ENCODE measurements at places on chromosomes 3 and 15.

DNA sequence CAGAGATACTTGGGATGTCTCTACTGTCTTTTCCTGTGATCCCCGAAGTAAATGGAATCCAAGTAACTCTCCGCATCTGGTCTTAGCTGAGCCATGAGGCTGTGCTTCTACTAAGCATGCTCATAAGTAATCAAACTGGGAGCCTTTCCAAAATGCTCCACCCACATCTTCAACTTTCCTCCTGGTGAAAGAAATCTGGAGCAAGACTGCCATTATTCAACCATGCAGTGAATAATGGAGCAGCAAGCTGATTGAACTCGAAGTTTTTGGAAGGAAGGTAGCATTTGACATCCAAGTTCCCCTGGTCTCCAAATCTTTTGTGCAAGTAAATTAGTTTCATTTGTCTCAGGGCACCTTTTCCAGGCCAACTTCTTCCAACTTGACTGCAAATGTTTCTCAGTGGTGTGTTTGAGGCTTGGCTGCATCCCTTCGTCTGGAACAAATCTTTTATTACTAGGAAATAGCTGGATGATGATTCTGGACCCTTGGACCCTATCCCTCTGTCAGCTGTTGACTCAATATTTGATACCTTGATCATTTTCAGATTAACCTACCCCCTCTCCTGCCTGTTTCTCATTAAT is 19.4 kb downstream of the GXYLT2 start:
- no peak for DNase-seq

GRCh38 chr15:75407083-75407482 is 38.7 kb upstream of the MAN2C1 start:
- DNase-seq, result no peak

DNA sequence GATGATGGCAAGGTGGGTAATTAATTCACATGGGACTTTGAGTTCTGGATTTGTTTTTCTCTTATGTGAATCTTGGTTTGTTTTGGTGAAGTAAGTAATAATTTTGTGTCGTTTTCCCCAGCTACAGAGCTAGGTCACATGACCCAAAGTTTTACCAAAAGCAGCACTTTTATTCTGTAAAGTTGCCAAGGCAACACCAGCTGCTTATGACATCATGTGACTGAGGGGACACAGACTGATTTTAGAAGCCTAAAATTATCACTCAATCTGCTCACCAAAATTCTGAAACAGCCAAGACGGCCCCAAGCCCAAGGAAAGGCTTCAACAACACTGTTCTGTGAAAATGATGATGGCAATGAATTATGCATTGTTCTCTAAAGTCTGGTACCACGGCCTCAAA is 63.9 kb downstream of the MEX3B start:
- DNase-seq, result no peak

DNA sequence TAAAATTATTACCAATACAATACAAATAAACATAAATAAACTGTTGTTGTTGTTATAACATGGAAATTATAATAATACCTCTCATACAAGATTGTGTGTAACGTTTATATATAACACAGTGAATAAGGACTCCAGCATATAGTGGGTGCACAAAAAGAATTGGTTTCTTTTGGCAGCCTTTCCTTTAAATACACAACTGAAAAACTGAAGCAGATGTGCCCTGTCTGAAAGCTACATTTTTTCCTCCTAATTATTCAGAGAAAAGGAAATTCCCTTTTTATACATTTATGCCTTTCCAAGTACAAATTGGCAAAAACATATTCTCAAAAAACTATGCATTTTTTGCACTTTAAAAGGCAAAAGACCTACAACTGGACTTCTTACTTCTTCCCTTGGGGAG is 928.9 kb upstream of the NR2F2 start:
- DNase-seq, result no peak

- no peak for DNase-seq
Measured at GRCh38 chr15:86842199-86842598, 762.5 kb downstream of the AGBL1 start.

DNA sequence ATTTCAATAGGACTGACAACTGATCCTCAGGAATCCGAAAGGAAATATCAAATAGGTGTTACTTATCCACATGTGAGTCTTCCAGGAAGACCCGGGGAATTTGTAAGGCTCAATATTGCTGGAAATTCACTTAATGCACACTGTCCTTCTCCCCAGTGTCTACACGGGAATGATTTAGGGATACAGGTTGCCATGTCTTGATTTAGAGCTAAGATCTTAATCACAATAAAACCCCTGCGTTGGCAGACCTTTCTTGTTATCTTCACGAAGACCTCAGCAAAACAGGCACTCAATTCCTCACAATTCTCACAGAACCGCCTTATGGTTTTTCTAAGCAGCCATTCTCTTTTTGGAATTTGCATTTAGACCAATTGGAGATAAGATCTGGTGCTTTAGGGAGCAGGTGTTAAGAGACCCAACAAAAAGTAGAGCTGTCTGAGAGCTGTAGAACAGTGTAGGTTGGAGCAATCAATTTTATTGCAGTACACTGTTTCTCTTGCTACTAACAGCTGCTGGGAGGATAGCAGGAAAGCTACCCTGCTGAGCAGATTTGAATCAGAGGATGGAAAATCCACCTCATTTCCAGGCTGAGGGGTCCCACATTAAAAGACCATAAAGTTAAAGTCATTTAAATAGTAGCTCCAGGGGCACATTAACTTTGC is 925.7 kb downstream of the EPHA3 start:
- DNase-seq, result no peak

DNA sequence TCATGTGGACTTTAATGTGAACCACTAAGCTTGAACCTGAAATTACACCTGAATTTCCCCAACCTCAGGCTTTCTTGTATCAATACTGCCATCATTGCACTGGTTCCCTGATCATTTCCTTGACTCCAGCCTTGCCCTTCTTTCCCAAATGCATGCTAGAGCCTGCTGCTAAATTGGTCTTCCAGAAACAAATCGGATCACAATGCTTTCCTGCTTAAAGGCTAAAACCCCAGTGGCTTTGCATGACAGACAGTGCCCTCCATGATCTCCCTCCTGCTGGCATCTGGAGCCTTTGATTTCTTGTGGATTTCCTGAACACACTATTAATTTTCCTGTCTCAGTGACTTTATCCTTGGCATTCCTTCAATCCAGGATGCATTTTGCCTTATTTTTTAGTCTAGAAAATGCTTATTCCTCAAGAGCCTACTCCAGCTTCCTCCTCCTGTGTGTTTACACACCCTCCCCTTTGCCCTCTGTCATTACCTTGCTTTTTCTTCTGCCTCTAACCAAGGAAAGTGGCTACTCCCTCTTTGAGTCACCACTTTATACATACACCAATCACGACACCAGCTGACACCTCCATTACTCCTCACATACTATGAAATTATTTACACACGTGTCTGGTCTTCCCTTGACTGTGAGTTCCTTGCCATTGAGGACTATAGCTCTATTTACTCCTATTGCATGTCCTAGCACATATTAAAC is 214.6 kb downstream of the KCNAB1 start:
- no peak for DNase-seq

- DNase-seq, result no peak
Measured at GRCh38 chr3:134030379-134031347, 938 bp upstream of the SLCO2A1 start.

DNA sequence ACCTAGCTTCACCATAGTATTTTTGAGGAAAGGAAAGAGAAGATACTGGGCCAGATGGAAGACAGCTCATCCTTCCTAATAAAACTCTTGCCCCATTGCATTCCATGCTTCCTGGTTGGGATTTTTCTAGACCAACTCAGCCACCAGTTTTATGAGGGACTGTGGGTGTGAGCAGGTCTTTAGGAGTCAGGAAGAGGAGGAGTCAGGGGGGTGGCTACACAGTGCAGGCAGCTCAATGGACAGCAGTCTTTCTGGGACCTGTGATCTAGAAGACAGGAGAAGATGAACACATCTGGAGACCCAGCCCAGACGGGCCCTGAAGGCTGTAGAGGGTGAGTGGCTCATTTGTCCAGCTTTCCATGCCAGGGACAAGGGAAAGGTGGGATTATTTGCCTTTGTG is at the start of gene NOX5:
TSS of gene NOX5 (plus strand) at position 242 of the 400 bp plus-strand sequence. CDS start at position 283, 41 bp downstream.
- no peak for DNase-seq
